ENCODE measurements at places on chromosomes 4 and X.

DNA sequence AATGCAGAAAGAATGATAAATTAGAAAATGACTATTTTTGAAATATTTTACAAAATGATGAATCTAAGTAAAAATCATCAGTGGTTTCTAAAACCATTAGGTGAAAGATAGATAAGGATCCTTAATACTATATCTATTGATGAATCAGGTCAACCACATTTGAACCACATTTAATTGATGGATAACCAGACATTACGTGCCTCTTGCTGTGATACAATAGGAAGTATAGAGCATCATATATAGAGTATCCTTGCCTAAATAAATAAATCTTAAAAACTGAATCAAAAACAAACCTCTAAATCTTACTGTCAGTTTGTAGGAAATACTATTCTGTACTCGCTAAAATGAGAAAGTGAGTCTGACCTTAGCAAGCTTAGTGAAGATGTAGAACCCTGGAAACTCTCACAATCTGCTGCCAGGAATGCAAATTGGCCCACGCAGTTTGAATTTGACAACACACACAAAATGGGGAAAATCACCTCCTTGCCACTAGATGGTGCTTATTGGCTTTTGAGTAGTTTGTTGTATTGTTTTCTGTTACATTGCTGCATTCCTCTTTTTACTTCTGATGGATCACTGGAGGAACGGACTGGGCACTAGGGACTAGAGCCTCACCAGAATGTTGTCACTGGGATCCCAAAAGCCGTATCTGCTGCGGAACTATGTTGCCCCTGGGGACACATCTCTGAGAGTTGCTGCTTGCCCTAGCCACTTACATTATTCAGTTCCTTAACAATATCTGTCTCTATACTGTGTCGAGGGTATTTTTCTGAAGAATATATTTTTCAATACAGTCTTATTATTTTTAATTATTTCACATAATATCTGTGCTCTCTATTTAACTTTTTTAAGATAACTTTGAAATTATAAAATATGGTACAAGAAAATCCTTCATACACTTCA lies 25.4 kb upstream of the SLAIN2 start:
- no peak for DNase-seq

DNA sequence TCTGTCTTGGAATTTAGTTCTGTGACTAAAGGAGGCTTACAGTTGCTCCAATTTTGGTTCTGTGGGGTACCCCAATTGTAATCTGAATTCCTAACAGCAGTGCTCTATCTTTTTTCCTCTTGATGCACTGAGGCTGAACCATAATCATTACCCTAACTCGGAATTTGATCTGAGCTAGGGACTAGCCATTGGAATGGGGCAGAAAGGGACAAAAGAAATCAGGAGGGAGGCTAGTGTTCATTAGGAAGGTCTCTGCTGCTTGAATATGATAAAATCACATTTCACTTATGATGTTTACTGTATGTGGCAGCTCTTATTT lies 2.7 kb downstream of the KLF3 start:
- no peak for DNase-seq

DNA sequence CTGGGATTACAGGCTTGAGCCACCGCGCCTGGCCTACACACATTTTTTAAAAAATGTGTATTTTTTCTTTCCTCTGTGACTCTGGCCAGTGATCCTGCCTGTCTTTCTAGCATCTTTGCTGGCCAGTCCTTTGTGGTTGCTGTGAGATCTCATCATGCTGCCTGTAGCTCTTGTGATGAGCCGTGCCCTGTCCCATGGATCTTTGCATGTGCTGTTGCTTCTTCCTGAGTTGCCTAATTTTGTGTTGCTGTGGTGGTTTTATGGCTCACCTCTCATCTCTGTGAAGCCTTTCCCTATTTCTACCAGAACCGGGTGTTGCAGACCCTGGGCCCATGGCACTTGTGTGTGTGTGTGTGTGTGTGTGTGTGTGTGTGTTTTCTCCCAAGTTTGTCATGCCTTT lies 8.3 kb downstream of the NSD2 start:
- no peak for DNase-seq

- DNase-seq, result no peak
These were observed 6.0 kb downstream of the GALNT7 start for GRCh38 chr4:173174594-173175012.

GRCh38 chr4:165124488-165124887 lies 11.8 kb upstream of the TMEM192 start:
- no peak for DNase-seq

GRCh38 chr4:113109106-113109718 lies 59.8 kb downstream of the ANK2 start:
- DNase-seq, result no peak

GRCh38 chrX:72270316-72270866 lies 6.7 kb downstream of the RPS4X start:
- DNase-seq, result no peak

- peak; percentile 49 for DNase-seq
These were observed 105.0 kb downstream of the TBL1X start for GRCh38 chrX:9569876-9570301.

DNA sequence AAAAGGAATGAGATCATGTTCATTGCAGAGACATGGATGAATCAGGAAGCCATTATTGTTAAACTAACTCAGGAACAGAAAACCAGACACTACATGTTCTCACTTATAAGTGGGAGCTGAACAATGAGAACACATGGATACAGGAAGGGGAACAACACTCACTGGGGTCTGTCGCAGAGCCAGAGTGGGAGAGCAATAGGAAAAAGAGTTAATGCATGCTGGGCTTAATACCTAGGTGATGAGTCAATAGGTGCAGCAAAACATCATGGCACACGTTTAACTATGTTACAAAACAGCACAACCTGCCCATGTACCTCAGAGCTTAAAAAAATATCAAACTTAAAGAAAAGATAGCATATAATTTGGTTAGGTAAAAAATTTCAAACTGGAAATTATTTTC lies 281.4 kb downstream of the PABPC4L start:
- DNase-seq, result no peak

GRCh38 chr4:178789279-178789678 lies 1347.0 kb upstream of the AGA start:
- no peak for DNase-seq

- DNase-seq, result no peak
These were observed 20.3 kb downstream of the RUFY3 start for GRCh38 chr4:70741867-70742658.

DNA sequence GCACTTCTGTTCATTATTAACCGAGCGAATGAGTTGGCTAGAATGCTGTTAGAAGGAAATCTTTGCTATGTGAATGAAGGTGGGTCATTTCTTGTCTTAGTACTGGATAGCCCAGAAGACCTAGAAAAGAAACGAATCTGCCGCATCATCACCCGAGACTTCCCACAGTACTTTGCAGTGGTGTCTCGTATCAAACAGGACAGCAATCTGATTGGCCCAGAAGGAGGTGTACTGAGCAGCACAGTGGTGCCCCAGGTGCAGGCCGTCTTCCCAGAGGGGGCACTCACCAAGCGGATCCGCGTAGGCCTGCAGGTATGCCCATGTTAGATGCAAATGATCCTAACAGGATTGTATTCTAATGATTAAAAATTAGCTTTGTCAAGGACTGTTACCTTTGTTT lies 286.3 kb downstream of the ANK2 start:
- no peak for DNase-seq

- DNase-seq, result no peak
These were observed 358 bp downstream of the FGFBP1 start for GRCh38 chr4:15938182-15938581.

DNA sequence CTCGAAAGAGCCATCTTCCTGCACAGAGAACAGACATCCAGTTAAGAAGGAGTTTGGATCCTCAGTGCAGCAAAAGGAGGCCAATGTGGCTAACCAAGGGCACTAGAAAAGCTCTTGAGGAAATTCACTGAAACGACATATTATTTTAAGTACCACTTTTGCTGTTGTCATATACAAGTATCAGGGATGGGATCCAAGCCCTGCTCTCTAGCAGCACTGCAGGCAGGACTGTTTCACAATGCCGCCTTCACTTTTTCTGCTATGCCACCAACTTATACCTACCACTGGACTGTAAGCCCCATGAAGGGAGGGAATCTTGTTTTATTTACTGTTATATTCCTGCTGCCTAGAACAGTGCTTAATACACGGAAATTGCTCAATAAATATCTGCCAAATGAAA lies 299.0 kb downstream of the NR3C2 start:
- no peak for DNase-seq

- DNase-seq, result peak; percentile 88
These were observed 37.9 kb downstream of the FAT1 start for GRCh38 chr4:186685767-186686183.

- DNase-seq, result no peak
These were observed 287.2 kb downstream of the OPHN1 start for GRCh38 chrX:68146054-68146453.

- no peak for DNase-seq
These were observed 329.6 kb upstream of the CLNK start for GRCh38 chr4:11014199-11014598.

- DNase-seq, result no peak
These were observed 59.6 kb upstream of the DRP2 start for GRCh38 chrX:101160001-101160400.

- no peak for DNase-seq
These were observed 486.5 kb downstream of the ARAP2 start for GRCh38 chr4:35757836-35758235.

- no peak for DNase-seq
These were observed 345.8 kb upstream of the PPARGC1A start for GRCh38 chr4:24235618-24236017.

GRCh38 chr4:82090717-82091116 lies 283.1 kb downstream of the HNRNPD start:
- no peak for DNase-seq

- DNase-seq, result no peak
These were observed 14.8 kb upstream of the SPARCL1 start for GRCh38 chr4:87543835-87544461.

- no peak for DNase-seq
These were observed 336.8 kb upstream of the PPARGC1A start for GRCh38 chr4:24226667-24227066.

DNA sequence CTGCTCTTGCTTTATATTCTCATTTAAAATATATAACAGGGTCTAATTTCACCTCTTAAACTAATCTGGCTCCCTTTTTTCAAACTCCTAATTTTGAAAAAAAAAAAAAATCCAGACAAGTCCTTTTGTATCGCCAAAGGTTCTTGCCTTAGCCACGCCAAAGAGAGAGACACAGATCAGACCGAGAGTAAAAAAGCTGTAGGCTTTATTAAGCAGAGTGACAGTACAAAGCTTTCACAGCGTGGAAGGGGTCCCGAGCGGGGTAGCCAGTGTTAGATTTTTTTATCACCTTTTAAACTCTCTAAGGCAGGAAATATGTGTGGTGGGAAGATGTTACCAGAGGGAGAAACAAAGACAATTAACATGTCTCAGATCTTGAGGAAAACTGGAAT lies 54.1 kb downstream of the PAGE2 start:
- DNase-seq, result no peak

DNA sequence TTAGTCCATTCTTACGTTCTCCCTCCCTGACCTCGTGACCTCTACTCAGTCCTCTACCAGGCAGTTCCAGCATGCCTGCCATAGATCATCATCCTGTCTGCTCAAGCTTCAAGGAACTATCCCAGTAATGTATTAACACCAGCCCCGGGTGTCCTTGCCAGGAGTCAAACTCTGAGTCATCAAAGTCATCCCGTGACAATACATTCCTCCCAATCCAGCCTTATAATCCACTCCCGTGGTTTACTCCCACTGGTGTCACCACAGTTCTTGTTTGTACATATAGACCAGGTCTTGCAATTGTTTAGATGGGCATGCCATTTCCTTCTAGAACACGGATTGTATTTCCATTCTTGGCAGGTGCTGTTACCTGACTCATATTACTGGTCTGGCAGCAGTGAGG lies 68.7 kb upstream of the TAB3 start:
- DNase-seq, result peak; percentile 40

DNA sequence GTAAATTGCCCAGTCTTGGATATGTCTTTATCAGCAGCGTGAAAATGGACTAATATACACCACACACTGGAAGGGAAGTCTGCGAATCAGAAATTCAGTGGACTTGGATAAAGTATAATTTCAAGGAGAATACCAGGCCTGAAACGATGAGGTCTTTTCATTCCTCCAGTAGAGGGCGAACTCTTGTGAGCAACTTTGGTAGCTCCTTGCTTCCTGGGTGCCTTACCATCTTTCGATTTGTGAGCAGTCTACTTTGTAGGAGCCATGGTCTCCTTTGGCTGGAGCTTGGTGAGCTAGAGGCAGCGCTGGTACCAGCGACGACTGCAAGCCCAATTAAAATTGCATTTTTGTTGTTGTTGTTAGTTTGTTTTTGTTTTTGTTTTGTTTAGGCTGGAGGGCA lies 791.9 kb downstream of the FAT4 start:
- DNase-seq, result no peak

- DNase-seq, result no peak
These were observed 220.8 kb downstream of the NWD2 start for GRCh38 chr4:37465296-37465695.

- no peak for DNase-seq
These were observed 58.1 kb upstream of the HOPX start for GRCh38 chr4:56739066-56739777.

DNA sequence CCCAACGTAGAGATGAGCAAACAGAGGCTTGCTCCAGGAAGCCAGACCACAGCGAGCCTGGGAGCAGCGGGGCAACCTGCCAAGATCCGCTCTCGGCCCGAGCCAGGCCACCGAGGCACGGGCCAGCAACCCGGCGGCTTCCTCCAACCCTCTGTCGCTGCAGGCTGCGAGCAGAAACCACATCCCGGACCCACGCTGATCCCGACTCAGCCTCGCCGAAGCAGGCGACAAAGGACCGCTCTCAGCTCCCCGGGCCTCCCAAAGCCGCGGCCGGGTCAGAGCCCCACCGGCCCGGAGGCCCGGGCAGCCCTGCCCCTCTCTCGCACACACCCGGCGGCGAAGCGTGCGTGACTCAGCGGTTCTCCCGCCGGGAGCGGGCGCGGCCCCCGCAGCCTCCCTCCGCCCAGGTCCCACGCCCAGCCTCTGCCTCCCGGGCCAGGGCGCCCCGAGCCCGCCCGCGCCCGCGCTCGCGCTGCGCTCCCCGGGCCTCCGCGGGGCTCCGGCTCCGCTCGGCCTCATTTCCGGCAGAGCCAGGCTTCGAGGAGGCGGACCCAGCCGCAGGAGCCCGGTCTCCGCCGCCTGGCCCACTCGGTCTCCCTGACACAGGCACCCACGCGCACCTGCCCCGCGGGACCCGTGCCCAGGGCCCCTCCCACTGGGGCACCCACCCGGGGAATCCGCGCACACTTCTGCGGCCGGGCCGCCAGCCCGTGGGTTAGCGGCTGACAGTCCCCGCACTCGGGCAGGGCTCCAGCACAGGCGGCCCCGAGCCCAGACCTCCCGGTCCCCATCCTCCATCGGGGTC lies 1.7 kb downstream of the PPP2R2C start:
- peak; percentile 3 for DNase-seq

DNA sequence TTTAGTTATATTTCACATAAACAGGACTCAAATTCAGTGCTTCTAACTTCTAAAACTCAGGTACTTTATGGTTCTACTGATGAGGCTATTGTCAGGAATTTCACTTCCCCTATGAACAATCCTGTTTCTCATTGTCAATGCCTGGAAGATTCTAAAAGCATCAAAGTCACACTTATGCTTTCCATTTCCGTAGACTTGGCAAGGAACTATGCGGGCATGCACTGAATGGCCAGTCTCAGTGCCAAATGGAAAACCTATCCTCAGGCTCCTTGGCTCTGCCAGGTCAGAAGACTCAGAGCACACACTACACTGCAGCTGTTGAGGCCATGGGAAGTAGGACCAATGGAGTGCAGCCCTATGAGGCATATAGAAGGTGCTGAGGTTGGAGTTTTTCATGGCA lies 97.0 kb upstream of the PTPN13 start:
- no peak for DNase-seq

GRCh38 chr4:153232768-153233167 lies 28.5 kb downstream of the TRIM2 start:
- no peak for DNase-seq

- DNase-seq, result no peak
These were observed at the start of gene BGN for GRCh38 chrX:153494541-153495361. Gene BGN (plus strand): TSS chrX:153494980. CDS start chrX:153504632, 9,652 bp downstream.
